ENCODE measurements at places on chromosomes 3 and 15.
A peak's percentile ranks its signal among the peaks of the same experiment; 100 is the strongest.

GRCh38 chr3:127073941-127074820 lies 91.3 kb downstream of the PLXNA1 start:
- no peak for DNase-seq

DNA sequence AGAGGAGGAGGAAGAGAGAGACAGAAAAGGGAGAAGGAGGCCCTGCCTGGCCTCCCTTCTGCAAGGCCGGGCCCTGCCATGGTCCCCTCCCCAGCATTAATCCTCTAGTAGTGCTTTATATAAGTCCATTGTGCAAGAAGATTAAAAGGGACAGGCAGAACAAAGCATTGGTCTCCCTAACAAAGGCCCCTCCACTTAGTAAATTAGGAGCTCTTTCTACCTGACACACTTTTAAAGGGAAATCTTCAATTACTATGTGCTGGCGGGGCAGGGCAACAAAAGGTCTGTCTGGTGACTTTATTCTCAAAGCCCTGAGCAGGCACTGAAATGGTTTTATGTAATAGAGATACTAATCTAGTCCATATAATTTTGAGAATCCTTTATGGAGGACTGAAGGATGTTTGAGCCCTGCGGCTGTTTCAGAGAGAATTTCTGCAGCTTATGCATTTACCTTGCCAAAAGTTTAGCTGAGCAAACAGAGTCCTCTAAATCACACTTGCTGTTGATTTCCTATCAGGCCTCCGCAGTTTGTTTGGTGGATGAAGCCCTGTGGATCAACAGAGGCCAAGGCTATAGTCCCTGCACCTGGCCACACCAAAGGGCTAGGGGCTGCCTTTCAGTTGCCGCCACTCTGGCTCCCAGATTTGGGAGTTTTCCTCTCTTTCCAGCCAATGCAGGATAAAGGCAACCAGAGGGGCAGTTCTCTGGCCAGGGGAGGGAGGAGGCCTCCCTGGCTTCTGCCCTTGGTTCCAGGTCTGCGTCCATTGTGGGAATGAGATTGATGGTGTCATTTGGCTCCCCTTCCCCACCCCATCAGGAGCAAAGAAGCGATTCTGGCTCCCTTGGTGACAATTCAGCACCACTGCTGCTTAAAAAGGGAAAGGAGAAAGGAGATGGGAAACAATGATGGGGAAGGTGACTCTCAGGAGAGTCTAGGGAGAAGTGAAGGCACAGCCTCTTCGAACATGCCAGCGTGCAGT lies 148.0 kb downstream of the MEGF11 start:
- DNase-seq = no peak

DNA sequence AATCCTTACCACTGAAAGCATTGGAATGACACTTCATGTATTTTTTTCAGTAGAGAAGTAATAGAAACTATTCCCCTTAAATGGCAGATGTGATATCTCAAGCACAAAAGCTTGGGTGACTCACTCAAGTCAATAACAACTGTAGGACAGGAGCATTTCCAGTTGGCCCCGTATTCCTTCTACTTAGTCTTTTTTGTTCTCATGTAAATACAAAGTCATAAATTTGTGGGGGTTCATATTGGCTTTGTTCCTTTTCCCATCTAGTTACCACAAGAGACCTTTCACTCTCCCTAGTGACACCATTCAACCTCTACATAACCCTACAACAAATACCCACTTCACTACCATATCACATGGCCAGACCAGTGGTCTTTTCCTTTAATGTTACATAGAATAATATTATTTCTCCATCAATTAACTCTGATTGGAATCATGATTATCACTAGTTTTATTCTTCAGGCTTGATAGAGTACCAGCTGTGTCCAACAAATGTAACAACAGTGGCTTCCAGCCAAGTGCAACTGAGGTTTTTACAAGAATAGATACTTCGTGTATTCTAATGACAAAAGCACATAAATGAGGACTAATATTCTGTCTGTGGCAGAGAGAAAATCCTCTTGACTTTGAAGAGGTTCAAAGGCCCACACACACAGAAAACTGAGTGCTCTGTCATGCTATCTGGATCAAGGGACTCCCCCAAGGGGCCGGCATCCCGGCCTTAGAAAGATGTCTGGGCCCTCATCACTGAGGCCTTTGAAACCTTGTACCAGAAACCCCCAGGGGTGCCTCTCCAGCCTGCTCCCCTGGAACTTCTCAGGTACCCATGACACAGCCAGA lies 94.0 kb upstream of the THBS1 start:
- DNase-seq = no peak

DNA sequence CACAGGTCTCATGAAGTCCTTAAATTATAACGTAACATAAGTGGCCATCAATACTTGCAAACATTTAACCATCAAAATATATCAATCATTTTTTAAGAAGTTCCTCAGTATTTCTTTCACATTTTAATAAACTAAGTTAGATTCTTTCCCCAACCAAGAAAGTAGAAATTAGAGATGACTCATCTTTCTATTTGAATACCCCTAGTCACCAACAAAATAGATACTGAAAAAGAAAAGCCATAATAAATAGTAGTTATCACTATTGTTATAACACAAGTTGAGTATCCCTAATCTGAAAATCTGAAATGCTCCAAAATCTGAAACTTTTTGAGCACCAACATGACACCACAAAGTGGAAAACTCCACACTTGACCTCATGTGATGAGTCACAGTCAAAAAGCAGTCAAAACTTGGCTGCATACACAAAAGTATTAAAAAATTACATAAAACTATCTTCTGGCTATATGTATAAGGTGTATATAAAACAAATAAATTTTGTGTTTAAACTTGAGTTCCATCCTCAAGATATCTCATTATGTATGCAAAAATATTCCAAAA lies 3.7 kb downstream of the SHQ1 start:
- DNase-seq = no peak

DNA sequence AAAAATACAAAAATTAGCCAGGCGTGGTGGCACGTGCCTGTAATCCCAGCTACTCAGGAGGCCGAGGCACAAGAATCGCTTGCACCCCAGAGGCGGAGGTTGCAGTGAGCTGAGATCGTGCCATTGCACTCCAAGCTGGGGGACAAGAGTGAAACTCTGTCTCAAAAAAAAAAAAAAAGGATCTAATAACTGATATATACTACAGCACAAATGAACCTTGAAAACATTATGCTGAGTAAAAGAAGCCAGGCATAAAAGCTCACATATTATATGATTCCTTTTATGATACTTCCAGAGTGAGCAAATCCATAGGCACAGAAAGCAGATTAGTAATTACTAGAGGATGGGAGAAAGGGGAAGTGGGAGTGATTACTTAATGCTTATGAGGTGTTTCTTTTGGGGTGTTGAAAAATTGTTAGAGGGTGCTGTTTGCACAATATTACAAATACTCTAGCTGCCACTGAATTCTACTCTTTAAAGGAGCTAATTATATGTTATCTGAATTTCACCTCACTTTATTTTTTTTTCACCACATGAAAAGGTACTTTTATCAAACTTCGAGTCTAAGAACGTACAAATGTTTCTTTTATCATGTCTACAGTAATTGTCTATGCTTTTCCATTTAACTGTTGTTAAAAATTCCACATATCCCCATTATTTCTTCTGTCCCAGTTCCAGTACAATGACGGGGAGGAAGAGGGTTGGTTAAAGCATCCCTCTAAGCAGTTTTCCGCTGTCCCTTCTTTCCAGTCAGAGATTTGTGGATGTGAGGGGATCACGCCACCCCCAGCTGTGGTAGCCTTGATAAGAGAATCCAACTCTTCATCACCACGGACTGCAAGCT lies 77.7 kb upstream of the FAM174B start:
- DNase-seq = no peak

GRCh38 chr15:33866101-33866737 lies 102.1 kb upstream of the CHRM5 start:
- DNase-seq = no peak

GRCh38 chr3:112579697-112580096 lies 17.9 kb downstream of the SLC35A5 start:
- no peak for DNase-seq

DNA sequence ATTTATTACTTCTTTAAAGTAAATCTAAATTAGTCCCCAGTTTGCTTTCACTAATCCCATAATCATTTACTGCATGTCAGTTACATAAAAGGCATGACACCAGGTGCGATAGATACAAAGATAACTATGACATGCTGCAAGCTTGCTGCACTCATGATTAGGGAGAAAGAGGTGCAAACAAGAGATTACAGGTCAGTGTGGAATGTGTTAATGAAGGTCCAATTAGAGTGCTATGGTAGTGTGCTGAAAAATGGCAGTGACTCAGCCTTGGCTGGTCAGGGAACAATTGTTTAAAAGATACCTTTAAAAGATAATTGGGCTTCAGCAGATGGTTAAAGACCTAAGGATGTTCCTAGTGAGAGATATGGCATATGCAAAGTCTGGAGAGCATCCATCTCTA lies 352.6 kb upstream of the TGFBR2 start:
- peak; percentile 32 for DNase-seq

GRCh38 chr15:67043939-67044771 lies 21.2 kb upstream of the SMAD3 start:
- peak; percentile 85 for DNase-seq

DNA sequence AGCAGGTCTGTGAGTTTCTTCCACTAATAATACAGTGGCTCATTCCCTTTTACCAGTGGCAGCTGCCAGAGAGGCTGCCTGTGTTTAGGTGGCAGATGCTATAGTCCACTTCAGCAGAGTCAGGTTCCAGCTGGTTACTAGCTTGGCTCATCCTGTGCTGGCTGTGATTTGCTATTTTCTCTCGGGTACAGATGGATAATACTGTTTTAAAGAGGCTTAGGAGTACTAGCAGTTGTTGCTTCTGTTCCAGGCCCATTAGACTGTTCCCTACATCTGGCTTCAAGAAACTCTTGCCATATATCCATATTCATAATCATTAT lies 41.0 kb downstream of the ZNF609 start:
- DNase-seq = no peak

- no peak for DNase-seq
These were observed 83.2 kb upstream of the ATP10A start for GRCh38 chr15:25946241-25946805.

DNA sequence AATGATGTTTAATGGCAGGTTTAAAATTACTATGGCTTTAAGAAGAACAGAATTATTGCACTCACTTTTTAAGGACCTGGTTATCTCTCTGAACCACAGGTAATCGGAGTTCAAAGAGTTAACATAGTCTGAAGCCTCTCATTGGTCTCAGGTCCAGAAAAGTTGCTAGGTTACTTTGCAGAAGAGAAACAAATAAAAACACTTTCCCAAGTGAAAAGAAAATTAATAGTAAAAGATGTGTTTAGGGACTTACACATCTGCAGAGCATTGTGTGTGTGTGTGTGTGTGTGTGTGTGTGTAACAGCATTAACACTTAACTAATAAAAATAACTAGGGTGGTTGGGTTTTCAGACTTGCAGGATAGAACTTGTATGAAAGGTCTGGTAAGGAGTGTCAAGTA lies 1.0 kb downstream of the MASP1 start:
- DNase-seq = no peak

- no peak for DNase-seq
These were observed 24.9 kb downstream of the ABTB1 start for GRCh38 chr3:127697551-127698240.

- no peak for DNase-seq
These were observed 4.3 kb downstream of the TMOD3 start for GRCh38 chr15:51833772-51834171.

- no peak for DNase-seq
These were observed 92.9 kb downstream of the LRRC3B start for GRCh38 chr3:26715431-26715830.

DNA sequence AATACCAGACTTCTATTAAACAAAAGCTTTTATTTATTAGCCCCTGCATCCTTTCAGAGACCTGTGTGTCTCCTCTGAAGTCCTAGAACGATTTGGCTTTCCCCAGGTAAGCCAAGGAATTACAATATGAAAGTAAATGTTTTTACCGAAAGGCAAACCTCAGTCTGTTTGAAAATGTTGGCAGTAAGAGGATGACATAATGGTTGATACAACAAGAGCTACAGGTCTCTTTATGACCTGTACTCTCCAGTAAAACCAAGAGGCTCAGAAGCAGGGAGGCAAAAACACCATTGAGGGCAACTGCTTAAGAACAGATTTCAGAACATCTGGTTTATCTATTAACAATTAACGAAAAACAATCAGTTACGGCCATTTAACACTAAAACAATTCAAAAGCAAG lies 107.8 kb downstream of the ADAM10 start:
- no peak for DNase-seq

- no peak for DNase-seq
These were observed 1447.4 kb upstream of the ALCAM start for GRCh38 chr3:103919327-103919726.

GRCh38 chr3:147758771-147759170 lies 349.6 kb downstream of the ZIC1 start:
- no peak for DNase-seq

DNA sequence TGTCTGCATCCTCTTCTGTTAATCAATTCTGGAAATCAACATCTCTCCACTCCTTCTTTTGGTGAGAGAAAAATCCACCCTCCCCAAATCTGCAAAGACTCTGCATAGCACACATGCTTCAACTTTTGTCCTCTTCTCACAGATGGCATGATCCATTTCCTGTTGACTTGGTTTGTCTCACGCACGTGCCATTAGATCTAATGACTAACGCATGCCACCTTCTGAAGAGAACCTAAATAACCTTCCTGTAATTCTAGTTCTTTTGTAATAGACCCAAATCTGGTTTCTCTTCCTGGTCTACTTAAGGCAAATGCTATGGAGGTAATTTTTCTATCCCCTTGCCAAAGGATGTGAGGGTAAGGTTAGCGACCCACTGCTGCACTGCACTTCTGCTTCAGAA lies 51.0 kb upstream of the ATOSA start:
- peak; percentile 53 for DNase-seq

DNA sequence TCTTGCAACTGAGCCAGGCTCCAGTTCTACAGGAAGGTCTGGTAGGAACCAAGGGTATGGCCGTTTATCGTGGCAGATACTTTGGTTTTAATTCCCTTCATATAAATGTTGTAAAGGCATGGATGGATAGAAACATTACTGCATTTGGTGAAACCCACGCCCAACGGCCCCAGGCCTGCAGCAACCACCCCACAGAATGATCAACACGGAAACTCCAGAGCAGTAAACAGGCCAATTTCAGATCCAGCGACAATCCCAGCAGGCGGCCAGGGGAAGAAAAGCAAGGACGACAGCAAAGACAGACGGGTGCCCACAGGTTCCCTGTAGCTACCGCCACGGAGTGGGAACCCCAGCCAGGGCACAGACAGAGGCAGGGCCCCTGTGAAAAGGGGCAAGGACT lies 32.6 kb upstream of the PCSK6 start:
- DNase-seq = no peak

GRCh38 chr15:67433495-67434099 lies 87.3 kb upstream of the C15orf61 start:
- DNase-seq = peak; percentile 27

DNA sequence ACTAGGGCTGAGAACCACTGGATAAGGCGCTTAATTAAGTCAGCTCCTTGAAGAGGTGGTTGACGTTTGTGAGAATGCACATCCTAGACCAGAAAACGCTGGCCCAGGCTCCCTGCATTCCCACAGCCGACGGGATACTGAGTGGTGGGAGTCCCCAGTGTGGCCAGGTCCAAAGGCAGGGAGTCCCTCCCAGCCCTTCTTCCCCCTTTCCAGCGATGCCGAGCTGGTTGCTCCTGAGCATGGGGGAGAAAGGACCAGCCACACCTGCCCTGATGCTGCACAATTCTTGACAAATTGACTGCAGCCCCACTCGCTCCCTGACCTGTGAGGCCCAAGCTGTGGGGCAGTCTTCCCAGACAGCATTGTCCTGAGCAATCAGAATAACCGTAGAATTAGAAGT lies 79.5 kb upstream of the PXYLP1 start:
- no peak for DNase-seq

Data from A172 (cell line).